ENCODE measurements at places on chromosomes 1 and 21. TPM values are rescaled to one million over a fixed set of nuclear protein-coding genes. Genes with fewer than 3 reads are reported as not detected.

GRCh38 chr1:239125027-239125426 lies 261.3 kb upstream of the CHRM3 start:
- no peaks in the 10 kb centered on the region for H3K36me3 ChIP-seq
- no peak for DNase-seq
- H3K4me1 ChIP-seq, result no peaks in the 10 kb centered on the region
- H3K27me3 ChIP-seq, result no peaks in the 10 kb centered on the region
- H3K4me3 ChIP-seq, result no peak overlapping the region
- H3K27ac ChIP-seq, result no peak overlapping the region

Gene ZNF683
- total RNA-seq, result not detected

Gene HCN3
- total RNA-seq, result 3.7 TPM

GRCh38 chr1:12150456-12151200 lies 16.2 kb upstream of the TNFRSF1B start:
- H3K27ac ChIP-seq, result no peak overlapping the region
- no peak for DNase-seq
- H3K36me3 ChIP-seq, result peaks cover 1% of the 10 kb centered on the region
- peaks cover 30% of the 10 kb centered on the region for H3K4me1 ChIP-seq
- H3K27me3 ChIP-seq, result no peaks in the 10 kb centered on the region

Gene PLA2G2C
- not detected for total RNA-seq

DNA sequence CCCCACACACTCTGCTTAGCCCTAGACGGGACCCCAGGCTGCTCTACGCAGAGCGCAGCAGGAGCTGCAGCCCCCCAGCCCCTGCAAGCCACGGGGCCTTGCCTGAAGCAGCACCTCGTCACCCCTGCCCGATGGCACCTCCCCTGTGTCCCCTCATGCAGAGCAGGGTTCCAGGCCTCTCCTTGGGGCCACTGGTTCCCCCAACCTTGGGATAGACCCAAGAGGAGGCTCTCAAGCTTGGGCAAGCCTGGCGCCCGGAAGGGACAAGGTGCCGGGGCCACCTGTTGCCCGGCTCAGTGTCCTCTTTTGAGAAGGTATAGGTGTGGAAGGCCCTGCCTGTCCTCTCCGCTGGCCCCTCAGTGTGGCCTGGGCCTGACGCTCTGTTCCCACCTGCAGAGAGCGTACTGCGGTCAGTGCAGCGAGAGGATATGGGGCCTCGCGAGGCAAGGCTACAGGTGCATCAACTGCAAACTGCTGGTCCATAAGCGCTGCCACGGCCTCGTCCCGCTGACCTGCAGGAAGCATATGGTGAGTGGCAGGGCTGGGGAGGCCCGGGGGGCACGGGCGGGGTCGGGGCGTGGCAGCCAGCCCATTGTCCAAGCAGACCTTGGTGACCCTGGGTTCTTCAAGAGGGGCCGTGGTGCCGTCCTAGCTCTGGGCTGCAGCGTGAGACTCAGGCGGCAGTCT lies 50.6 kb downstream of the FAAP20 start:
- H3K27ac ChIP-seq, result no peak overlapping the region
- H3K4me3 ChIP-seq, result no peak overlapping the region
- peaks cover 7% of the 10 kb centered on the region for H3K4me1 ChIP-seq
- DNase-seq, result no peak

GRCh38 chr1:44031252-44032169 lies at the start of gene SLC6A9:
TSS of gene SLC6A9 (minus strand) at chr1:44031462. CDS start at chr1:44024277, 7,185 bp downstream.
- peak; percentile 84 for DNase-seq
- no peaks in the 10 kb centered on the region for H3K36me3 ChIP-seq
- peaks cover 32% of the 10 kb centered on the region for H3K4me1 ChIP-seq
- no peaks in the 10 kb centered on the region for H3K27me3 ChIP-seq
- peak within 1 kb of the TSS; percentile 86 for H3K4me3 ChIP-seq
- H3K27ac ChIP-seq, result peak within 1 kb of the TSS; percentile 90

- no peak overlapping the region for H3K27ac ChIP-seq
- no peaks in the 10 kb centered on the region for H3K27me3 ChIP-seq
- no peak for DNase-seq
Observed at GRCh38 chr1:68327414-68327813, 95.1 kb upstream of the WLS start.

DNA sequence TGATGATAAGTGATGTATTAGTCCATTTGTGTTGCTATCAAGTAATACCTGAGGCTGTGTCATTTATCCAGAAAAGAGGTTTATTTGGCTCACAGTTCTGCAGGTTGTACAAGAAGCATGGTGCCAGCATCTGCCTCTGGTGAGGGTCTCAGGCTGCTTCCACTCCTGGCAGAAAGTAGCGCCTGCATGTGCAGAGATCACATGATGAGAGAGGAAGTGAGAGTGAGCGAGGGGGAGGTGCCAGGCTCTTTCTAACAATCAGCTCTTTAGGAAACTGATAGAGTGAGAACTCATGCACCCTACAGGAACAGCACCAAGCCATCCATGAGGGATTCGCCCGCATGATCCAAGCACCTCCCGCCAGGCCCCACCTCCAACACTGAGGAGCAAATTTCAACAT lies 2.2 kb upstream of the FHAD1 start:
- no peak overlapping the region for H3K4me3 ChIP-seq
- H3K36me3 ChIP-seq, result no peaks in the 10 kb centered on the region
- no peak overlapping the region for H3K27ac ChIP-seq
- H3K27me3 ChIP-seq, result peaks cover 62% of the 10 kb centered on the region

DNA sequence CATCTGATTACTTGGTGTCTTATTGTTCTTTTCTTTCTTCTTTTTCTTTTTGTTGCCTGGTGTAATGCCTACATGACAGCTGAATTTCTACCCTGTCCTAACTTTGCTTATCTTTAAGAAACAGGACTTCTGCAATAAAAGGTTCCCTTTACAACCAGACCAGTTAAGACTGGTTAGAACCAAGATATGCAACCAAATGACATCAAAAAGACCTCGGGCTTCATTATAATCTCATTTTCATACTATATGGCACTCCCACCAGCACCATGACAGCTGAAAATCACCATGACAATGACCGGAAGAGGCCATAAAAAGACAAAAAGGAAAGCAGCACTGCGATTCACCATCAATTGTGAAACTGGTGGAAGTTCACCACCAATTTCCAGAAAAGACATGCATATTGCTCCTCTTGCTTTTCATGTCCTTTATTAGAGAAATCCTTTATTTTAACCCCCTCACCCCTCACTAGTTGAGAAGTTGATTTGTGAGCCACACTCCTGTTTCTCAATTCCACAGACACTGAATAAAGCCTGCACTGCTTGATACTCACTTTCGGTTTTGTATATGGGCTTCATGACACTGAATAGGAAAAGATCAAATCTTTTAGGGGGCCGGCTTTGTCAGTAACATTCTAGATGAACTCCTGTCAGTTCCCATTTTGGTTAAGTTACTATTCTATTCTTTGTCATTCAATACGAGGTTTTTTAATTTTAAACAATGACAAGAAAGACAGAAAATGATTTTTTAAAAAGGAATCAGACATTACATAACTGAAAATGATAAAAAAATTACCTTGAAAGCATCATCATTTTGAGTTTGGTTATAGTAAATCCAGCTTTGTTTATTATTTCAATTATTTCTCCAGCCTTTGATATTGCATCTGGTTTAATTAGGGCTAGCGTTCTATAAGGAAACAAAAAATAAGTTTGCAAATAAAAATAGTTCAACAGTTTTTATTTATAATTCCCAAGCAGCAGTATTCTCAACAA lies 58.1 kb downstream of the NME7 start:
- peaks cover 9% of the 10 kb centered on the region for H3K36me3 ChIP-seq
- no peaks in the 10 kb centered on the region for H3K27me3 ChIP-seq
- DNase-seq, result no peak
- H3K4me1 ChIP-seq, result peaks cover 31% of the 10 kb centered on the region
- no peak overlapping the region for H3K4me3 ChIP-seq
- H3K27ac ChIP-seq, result no peak overlapping the region

DNA sequence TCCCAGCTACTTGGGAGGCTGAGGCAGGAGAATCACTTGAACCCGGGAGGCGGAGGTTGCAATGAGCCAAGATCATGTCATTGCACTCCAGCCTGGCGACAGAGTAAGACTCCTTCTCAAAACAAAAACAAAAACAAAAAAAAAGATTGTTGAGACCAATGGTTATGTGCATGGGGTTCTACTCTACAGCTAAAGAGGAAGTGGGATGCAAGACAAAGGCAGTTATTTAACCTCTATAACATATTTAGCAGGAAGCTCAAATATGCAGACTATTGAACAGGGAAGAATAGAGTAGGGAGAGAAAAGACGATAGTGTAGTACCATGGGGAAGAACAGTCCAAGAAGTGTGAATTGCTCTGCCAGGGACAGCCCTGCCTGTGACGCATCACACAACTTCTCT lies 227.7 kb downstream of the SMYD3 start:
- H3K4me3 ChIP-seq, result no peak overlapping the region
- no peaks in the 10 kb centered on the region for H3K27me3 ChIP-seq
- no peak overlapping the region for H3K27ac ChIP-seq
- H3K36me3 ChIP-seq, result no peaks in the 10 kb centered on the region
- peaks cover 2% of the 10 kb centered on the region for H3K4me1 ChIP-seq

- no peak for DNase-seq
- H3K36me3 ChIP-seq, result no peaks in the 10 kb centered on the region
- H3K4me3 ChIP-seq, result no peak overlapping the region
- peaks cover 12% of the 10 kb centered on the region for H3K4me1 ChIP-seq
Observed at GRCh38 chr1:203039609-203040512, 13.6 kb downstream of the PPFIA4 start.

Gene ELAPOR1
- total RNA-seq, result 0.31 TPM

DNA sequence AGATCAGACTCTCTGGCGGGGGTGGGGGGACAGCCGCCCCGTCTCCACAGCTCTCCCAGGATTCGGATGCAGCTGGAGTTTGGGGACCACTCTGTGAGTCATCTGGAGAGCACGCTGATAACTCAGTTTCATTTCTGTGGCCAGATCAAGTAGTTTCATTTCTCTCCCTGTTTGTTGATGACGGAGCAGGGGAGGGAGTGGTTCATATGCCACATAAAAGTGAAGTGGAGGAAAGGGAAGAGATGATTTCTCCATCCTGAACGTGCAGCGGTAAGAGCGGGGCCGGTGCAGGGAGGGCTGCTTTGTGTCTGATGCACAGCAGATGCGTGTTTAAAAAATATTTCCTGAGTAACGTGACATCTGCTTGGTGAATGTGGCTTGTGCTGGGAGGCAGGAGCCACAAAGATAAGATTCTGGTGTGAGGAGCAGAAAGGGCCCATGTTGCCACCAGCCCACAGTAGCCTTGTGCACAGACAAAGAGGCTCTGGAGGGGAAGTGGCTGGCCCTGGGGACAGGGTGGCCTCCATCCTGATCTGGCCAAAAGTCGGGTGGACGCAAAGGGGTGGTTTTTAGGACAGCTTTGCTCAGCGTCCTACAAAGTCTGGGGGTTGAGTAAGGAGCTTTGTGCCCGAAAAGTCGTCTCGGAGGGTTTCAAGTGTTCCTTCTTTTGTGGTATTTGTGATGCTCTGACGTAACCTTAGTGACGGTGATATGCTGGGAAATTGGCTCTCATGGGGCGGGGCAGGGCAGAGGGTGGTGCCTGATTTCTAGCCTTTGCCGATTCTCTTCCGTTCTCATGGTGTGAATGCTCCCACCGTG lies at the start of gene MX2:
Gene MX2, plus strand, starts transcription at position 242 of the 819 bp plus-strand sequence. CDS start 14,880 bp downstream, outside the sequence.
- H3K27me3 ChIP-seq, result peaks cover 9% of the 10 kb centered on the region
- H3K36me3 ChIP-seq, result no peaks in the 10 kb centered on the region
- DNase-seq, result peak; percentile 71
- no peak within 1 kb of the TSS for H3K4me3 ChIP-seq
- no peaks in the 10 kb centered on the region for H3K4me1 ChIP-seq

DNA sequence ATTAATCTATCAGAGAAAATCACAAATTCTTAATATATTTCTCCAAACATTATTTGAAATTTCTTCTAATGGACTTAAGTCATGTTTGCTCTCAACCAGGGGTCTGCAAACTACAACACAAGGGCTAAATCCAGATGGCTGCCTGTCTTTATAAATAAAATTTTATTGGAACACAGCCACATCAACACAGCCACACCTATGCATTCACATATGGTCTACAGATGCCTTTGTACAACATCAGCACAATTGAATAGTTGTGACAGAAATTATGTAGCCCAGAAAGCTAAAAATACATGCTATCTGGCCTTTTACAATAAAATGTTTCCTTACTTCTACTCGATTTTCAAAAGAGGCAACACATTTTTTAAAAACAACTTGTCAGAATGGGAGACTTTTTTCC lies 103.9 kb downstream of the DPYD start:
- no peak for DNase-seq
- H3K27ac ChIP-seq, result no peak overlapping the region
- no peaks in the 10 kb centered on the region for H3K27me3 ChIP-seq
- H3K4me1 ChIP-seq, result peaks cover 12% of the 10 kb centered on the region
- peaks cover 7% of the 10 kb centered on the region for H3K36me3 ChIP-seq

DNA sequence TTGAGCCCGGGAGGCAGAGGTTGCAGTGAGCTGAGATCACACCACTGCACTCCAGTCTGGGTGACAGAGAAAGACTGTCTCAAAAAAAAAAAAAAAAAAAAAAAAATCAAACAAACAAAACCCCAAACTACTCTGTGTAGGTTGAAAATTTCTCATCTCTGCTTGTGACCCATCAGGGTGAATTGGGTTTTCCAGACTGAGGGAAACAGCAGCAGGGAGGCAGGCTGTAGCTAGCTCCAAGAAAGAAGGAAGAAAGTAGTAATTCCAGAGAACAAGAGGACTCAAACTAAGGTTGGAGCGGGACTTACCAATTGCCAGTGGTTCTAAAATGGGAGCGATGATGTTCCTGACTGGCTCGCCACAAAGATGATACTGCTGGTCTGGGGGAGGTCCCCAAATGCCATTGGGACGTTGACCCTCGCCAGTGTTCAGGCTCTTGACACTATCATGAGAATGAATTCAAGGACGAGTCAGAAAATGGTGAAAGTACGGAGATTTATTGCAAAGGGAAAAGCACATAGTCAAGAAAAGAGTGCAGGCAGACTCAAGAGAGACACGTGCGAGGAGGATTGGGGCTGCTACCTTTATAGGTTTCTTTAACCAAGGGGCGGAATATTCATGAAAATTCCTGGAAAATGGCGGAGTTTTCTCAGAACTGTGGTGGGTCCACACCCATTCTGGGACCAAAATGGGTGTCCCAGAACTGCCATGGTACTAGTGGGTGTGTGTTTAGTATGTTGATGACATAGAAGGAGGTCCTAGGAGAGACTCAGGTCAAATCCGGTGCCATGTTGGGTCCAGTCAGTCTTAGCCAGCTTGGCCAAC lies 13.4 kb downstream of the AADACL4 start:
- DNase-seq, result no peak
- no peaks in the 10 kb centered on the region for H3K27me3 ChIP-seq
- no peak overlapping the region for H3K4me3 ChIP-seq
- no peaks in the 10 kb centered on the region for H3K36me3 ChIP-seq

- no peak for DNase-seq
- no peak overlapping the region for H3K4me3 ChIP-seq
- H3K4me1 ChIP-seq, result peaks cover 1% of the 10 kb centered on the region
- H3K27ac ChIP-seq, result no peak overlapping the region
- H3K36me3 ChIP-seq, result no peaks in the 10 kb centered on the region
Observed at GRCh38 chr1:11761285-11761684, 708 bp upstream of the C1orf167 start.

Gene FCRL4
- not detected for total RNA-seq

DNA sequence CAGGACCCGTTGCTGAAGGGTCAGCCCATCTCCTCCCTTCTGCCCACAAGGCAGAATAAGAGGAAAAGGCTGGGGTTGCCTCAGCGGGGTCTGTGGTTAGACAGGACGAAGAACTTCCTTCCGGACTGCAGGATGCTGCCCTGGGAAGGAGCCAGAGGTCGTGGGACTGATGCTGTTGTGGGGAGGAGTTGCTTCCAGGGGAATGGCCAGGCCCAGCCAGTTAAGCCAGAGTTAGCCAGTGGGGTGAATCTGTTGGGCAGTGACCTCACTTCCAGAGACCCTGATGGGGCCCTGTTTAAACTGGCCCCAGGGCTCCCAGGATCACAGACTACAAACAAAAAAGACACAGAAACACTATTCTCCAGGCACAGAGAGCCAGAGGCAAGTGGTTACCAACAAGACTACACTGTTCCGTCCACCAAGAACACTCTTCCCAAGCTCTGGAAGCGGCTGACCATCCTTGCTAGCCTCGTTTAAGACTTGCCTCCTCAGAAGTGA lies 13.0 kb downstream of the FAM229A start:
- peak overlapping the region; percentile 7 for H3K4me3 ChIP-seq
- H3K27me3 ChIP-seq, result no peaks in the 10 kb centered on the region
- no peak for DNase-seq
- H3K27ac ChIP-seq, result peak overlapping the region; percentile 82
